ENCODE measurements at places on chromosomes 6 and 20.

GRCh38 chr6:156273065-156273711, 504.0 kb upstream of the ARID1B start:
- no peak for DNase-seq

DNA sequence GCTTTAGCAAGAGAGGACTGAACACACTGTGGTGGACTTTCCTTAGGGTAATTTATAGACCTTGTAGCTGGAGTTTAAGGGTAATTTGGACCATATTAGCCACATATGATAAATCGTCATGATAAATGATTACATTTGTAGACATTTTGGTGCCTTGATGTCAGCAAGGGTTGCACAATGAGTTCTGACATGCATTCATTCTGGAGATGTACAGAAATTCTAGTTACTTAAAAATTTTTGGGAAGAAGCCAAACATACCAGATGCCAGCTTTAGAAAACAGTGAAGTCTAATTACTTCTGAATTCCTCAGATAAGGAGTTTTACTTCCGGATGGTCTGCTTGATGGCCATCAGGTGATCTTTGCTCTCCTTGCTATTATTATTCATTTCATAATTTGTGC, 653.1 kb downstream of the TBC1D32 start:
- no peak for DNase-seq

- DNase-seq = no peak
Observed at GRCh38 chr20:18019068-18019467, 38.6 kb downstream of the OVOL2 start.

GRCh38 chr6:8000188-8000596, 64.0 kb downstream of the BLOC1S5 start:
- DNase-seq = no peak

DNA sequence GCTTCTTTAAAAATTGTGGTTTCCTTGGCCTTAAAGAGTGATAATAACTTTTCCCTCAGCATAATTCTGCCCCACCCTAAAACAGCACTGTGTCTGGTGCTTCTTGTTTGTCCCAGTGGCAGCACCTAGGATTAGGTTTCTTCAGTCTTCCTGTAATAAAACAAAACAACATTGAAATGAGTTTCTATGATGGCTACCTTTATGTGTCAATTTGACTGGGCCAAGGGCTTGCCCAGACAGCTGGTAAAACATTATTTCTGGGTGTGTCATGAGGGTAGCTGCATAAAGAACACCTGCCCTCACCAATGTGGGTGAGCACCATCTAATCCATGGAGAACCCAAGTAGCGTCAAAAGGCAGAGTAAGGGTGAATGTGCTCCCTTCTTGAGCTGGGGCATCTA, 117.8 kb downstream of the QRSL1 start:
- DNase-seq = peak; percentile 65

DNA sequence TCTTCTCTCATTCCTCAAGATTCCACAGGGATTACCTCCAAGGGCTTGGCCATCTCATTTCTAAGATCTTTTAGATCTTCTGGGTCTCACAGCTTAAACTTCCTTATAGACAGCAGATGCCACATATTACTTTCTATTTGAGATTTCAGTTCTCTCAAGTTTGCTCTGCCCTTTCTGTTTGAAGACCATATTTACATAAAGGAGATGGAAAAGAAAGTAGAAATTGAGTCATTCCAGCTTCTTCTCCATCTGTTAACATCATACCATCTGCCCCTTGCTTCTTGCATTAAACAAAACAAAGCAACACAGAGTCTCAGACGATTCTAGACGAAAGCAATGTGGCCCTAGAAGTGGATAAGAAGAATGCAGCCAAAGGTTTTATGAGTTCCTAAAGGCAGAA, 203.4 kb downstream of the TTLL2 start:
- DNase-seq = no peak

DNA sequence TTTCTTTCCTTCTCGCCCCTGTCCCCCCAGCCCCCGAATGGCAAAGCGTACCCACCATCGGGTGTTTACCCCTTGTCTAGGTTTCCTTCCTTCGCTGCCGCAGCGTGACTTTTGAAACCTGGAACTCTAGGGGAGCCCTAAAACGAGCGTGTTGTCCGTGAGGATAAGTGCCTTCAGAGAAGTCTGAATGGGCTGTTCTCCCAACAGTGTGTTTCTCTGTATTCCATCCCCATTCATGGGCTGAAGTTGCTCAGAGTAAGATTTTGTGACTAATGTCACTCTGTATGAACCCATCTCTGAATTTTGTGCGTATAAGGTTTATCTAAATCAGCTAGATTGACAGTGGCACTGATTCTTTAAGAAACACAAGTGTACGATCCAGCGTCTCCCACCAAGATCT, 949 bp downstream of the MACROD2 start:
- DNase-seq = no peak

GRCh38 chr20:63058696-63059335, 52.1 kb upstream of the BHLHE23 start:
- DNase-seq = no peak

DNA sequence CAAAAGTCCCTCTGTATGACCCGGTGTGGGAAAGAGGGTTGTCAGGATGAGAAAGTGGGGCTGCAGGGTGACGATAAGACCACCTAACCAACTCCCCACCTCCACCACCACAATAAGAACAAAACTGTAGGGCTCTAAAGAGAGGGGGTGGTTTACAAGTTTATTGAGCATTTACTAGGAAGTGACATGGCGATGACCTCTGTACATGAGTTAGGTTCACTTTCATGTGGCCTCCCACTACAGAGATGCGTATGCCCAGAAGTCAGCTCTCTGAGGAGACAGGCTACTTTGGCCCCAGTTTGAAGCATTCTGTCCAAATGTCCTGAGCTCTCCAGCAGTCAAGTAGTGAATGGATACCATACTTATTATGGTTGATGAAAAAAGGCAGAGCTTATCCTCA, 28.7 kb upstream of the PI16 start:
- DNase-seq = no peak

GRCh38 chr6:17167327-17167979, 65.6 kb downstream of the STMND1 start:
- DNase-seq = no peak

GRCh38 chr6:157599191-157599590, 218.2 kb downstream of the ZDHHC14 start:
- no peak for DNase-seq

DNA sequence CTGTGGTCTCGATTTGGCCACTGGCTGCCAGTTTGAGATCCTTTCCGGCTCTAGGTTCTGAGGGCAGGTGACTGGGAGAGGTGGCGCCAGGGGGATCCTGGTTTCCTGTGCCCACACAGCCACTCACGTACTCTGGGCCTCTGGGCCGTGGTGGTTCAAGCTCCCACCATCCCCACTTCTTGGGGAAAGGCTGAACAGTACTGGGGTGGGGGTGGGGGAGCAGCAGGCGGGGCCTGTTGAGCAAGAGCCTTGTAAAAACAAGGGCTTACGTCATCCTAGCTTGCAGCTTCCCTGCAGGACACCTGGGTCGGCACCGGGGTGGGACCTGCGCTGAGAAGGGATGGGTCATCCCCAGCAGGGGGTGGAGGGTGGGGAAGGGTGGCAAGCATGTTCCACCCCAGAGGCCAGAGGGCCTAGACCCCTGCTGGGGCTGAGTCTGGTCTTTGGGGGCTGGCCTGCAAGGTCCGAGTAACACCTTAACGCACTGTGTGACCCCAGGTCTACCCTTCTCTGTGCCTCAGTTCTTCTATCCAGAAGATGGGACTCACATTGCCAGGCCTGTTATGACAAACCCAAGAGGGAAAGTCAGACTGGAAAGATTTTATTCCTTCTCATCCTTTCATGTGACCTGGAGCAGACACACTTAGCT, 3.1 kb upstream of the CEBPB start:
- no peak for DNase-seq

DNA sequence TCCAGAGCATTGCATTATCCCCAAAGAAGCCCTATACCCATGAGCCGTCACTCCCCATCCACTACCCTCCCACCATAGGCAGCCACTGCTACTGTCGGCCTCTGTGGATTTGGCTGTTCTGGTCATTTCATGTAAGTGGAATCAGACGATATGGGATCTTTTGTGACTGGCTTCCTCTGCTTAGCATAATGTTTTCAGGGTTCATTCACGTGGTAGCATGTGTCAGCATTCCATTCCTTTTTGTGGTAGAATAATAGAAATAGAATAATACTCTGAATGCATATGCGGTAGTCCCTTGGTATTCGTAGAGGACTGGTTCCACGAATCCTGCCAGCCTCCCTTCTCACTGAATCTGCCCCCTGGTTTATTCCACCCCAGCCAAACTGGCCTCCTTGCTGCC, 402.6 kb upstream of the SULF2 start:
- no peak for DNase-seq

DNA sequence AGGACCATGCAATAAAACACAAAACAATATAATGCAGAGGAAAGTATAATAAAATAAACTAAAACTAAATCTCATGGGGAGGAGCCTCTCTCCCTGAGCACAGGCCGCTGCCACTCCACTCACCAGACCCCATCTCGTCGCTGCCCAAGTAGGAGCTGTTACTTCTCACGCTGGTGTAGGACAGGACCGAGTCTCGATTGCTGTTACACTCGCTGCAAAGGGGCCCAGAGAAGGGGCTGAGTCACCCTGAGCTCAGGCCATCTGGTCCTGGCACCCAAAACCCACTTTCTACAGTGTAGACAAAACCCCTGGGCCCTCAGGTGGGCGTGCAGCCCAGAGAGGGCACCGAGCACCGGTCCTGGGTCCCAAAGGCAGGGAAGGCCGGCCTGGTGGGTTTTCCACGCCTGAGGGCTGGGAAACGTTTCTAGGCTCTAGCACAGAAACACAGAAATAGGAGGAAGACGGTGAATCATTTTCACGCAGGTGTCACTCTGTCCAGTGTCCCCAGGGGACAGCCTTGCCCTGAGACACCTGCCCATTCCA, 183.4 kb downstream of the PREX1 start:
- DNase-seq = no peak

DNA sequence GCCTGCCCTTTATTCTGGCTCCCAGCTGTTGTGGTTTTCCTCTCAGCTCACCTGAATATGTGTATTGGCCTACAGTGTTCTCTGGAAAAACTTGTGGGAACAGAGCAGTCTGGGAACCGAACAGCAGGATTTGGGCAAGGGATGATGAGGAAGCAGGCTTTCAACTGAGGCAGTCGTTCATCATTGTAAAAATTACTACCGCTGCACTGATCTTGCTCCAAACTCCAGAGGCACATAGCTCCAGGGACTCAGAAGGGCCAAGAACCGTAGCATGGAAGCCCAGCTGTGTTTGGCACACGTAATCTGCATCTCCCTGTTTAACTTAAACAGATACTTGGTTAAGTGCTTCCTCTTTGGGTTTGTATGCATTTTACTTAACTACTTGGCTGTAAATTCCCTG, 48.3 kb upstream of the EEF1A1 start:
- no peak for DNase-seq

- DNase-seq = no peak
Observed at GRCh38 chr6:7216941-7217621, 95.9 kb downstream of the SSR1 start.

GRCh38 chr6:88611721-88612120, 351.7 kb downstream of the RNGTT start:
- DNase-seq = no peak

DNA sequence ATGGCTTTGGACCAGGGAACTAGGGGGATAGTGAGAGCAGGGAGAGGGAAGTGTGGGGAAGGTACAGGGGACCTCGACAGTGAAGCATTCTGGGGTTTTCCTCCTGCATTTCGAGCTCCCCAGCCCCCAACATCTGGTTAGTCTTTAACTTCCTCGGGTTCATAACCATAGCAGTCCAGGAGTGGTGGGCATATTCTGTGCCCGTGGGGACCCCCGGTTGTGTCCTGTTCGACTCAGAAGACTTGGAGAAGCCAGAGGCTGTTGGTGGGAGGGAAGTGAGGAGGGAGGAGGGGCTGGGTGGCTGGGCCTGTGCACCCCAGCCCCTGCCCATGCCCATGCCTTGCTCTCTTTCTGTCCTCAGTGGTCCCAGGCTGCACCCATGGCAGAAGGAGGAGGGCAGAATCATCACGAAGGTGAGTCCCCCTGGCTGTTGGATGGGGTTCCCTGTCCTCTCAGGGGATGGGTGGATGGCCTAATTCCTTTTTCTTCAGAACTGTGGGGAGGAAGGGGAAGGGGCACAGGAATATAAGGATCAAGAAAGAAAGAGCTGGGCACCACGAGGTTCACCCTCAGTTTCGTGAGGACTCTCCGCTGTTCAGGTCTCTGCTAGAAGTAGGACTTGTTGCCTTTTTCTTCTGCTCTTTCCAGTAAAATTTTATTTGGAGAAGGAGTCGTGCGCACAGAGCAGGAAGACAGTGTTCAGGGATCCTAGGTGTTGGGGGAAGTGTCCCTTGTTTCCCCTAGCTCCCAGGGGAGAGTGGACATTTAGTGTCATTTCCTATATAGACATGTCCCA, 4.2 kb downstream of the VEGFA start:
- DNase-seq = no peak

GRCh38 chr6:167464177-167464576, 139.3 kb downstream of the TTLL2 start:
- no peak for DNase-seq

DNA sequence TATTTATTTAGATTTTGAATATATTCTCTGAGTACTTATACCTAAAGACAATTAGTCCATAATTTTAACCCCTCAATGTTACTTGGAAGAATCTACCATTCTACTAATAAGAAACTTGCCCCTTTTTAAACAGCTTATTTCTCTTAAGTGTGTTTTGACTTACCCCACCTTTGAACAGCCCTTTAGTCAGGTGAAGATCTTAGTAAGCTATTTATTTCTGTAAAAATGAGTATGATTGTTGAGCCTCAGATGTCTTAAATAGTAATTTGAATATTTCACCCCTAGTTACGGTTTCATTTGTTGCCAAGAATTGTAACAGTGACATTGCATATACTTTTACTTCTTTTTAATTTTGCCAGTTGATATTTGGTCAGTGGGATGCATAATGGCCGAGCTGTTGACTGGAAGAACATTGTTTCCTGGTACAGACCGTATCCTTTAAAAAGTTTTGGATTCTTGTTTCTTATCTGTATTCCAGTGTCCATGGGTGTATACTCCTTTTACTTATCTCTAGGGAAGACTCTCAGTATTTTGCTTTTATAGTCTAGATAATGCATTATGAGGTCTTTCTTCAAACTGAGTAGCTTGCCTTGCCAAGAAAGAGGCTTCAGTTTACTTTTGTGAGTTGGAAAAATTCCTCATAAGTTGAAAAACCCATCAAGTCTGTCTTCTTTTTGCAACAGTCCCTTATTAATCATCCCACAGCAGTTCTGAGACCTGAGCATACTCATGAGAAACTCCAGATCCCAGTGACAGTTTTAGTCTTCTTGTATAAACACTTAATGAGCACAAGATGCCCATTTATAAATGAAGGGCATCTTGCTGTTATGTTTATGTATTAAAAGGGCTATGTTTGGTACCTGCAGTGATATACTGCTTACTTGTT, 48.8 kb downstream of the MAPK14 start:
- DNase-seq = no peak

GRCh38 chr20:52313341-52313963, 121.9 kb upstream of the ZFP64 start:
- DNase-seq = peak; percentile 34

GRCh38 chr20:828987-829386, 4.5 kb upstream of the FAM110A start:
- no peak for DNase-seq

- no peak for DNase-seq
Observed at GRCh38 chr20:56601166-56601565, 27.9 kb upstream of the TFAP2C start.

All from NCI-H2081 (cell line).